ENCODE measurements at places on chromosomes 11 and 22. TPM values are rescaled to one million over a fixed set of nuclear protein-coding genes. Genes with fewer than 3 reads are reported as not detected.
A peak's percentile ranks its signal among the peaks of the same experiment; 100 is the strongest.

The DENND5A gene
- total RNA-seq: 96.1 TPM

The TSPAN18 gene
- total RNA-seq: 99.7 TPM

The OR52A1 gene
- not detected for total RNA-seq

The SHANK3 gene
- total RNA-seq: 19.3 TPM

The CRYBB3 gene
- not detected for total RNA-seq

GRCh38 chr11:128949791-128950454, 7.3 kb upstream of the TP53AIP1 start:
- DNase-seq: no peak

DNA sequence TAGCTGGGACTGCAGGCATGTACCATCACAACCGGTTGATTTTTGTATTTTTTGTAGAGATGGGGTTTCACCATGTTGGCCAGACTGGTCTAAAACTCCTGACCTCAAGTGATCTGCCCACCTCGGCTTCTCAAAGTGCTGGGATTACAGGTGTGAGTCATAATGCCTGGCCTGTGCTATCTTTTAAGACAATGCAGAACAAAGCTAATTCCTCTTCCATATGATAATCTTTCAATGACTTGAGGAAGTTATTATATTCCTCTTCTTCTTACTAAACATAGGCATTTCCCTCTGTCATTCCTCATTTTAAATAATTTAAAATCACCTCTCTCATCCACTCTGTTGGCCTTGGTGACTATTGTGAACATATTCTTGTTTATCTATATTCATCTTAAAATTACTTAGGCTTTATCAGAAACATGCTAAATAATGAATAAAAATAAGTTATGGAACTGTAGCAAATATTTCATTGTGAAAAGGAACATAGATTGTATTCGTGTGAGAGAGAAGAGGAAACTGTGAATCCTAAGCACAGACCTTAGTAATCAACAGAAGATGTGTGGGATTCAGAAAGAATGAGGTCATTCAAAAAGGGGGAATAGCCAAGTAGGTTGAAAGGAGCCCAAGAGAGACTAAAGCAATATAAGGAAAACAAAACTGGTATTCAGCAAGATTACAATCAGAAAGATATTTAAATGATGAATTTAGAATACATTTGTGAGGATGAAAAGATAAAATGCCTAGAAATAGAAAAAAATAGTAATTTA, 269.4 kb downstream of the TTC28 start:
- no peak for DNase-seq

DNA sequence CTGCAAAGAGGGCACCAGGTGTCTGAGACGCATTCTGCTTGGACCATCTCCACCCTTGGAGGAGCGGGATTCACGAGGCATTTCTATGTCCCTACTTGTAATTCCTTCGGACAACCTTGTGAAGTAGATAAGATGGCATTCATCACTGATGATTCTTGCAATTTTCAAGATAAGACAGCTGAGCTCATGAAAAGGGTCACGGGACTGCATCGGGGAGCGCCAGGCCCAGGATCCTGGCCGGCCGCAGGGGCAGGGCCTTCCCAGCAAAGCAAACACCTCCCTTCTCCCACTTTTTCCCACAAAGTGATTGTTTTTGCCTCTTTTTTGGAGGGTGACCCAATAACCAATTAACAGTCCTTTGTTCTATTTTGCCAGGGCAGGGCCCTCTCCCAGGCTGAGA, 8.4 kb downstream of the LIF start:
- no peak for DNase-seq

DNA sequence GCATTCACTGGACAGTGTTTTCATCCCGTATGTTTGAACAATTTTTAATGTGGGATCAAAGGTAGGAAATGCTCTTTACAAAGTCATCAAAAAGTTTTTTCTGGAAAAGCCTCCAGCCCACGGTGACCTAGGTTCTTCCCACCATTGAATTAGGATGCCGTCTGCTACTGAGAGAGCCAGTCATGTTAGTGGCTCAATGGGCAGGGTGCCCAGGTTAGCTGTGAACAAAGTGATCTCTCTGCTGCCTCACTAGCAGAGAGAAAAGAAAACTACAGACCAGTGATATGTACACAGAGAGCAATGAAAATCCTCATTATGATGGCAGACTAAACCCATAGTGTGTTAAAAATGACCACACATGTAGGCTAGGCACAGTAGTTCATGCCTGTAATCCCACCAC, 32.4 kb downstream of the KCNQ1 start:
- peak; percentile 72 for DNase-seq

DNA sequence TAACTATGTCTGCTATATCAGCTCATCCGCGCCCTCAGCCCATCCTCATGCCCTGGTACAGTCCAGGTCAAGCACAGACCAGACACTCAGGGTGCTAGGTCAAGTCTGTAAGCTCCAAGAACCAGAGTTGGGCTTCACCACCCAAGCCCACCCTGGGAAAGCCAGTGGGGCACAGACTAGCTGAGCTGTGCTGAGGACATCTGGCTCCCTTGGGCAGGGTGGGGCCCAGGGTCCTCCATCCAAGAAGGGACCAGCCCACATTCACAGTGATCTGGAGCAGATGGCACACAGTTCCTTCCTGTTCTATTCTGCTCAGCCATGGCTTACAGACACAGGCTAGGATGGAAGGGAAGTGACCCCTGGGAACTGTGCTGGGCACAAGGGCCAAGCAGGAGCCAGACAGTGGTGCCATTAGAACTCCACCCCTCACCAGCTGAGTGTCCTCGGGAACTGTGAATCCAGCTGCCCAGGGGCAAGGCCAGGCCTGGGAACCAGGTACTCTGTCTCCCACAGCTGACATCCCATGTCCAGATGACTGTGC, 9.1 kb downstream of the P2RY6 start:
- DNase-seq: no peak

GRCh38 chr11:77054084-77054483, 12.7 kb upstream of the CAPN5 start:
- no peak for DNase-seq

DNA sequence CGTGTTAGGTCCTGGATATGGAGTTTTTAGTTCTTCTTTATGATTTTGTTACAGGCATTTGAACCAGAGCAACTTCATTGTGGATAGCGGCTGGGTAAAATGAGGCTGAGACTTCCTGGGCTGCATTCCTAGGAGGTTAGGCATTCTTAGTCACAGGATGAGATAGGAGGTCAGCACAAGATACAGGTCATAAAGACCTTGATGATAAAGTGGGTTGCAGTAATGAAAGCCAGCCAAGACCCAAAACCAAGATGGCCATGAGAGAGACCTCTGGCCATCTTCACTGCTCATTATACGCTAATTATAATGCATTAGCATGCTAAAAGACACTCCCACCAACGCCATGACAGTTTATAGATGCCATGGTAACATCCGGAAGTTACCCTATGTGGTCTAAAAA, 23.4 kb upstream of the CLMP start:
- DNase-seq: no peak

Measured in Right ventricle myocardium superior (tissue), 1 donor.